ENCODE measurements at places on chromosomes 7 and 10. TPM values are rescaled to one million over a fixed set of nuclear protein-coding genes. Genes with fewer than 3 reads are reported as not detected.

OPN4 gene
- total RNA-seq = not detected

VKORC1L1 gene
- 22.9 TPM for total RNA-seq

TMEM196 gene
- 12.9 TPM for total RNA-seq

PRR15 gene
- total RNA-seq = not detected

CCDC172 gene
- total RNA-seq = not detected

ARMC3 gene
- total RNA-seq = 7.8 TPM

ANKRD1 gene
- not detected for total RNA-seq

CCL24 gene
- total RNA-seq = not detected

DENND2A gene
- 31.7 TPM for total RNA-seq

AGAP9 gene
- total RNA-seq = 4.4 TPM

FAM25A gene
- not detected for total RNA-seq

CHPF2 gene
- 14.2 TPM for total RNA-seq

VPS37D gene
- total RNA-seq = 14.7 TPM

BTBD16 gene
- not detected for total RNA-seq

ITGA8 gene
- 19.8 TPM for total RNA-seq

CNPY1 gene
- 19.4 TPM for total RNA-seq

PKD2L1 gene
- not detected for total RNA-seq

IDI2 gene
- not detected for total RNA-seq

VWC2 gene
- total RNA-seq = 5.1 TPM

LDB3 gene
- total RNA-seq = 0.27 TPM

SLC18A3 gene
- total RNA-seq = 3.4 TPM

OR2A7 gene
- total RNA-seq = 0.91 TPM

FXYD4 gene
- not detected for total RNA-seq

OSBPL3 gene
- total RNA-seq = 17.0 TPM

GPC2 gene
- total RNA-seq = 57.9 TPM

ACTL6B gene
- total RNA-seq = 58.7 TPM

CALHM1 gene
- total RNA-seq = not detected

C10orf120 gene
- total RNA-seq = not detected

PIK3CG gene
- 1.9 TPM for total RNA-seq

GIGYF1 gene
- total RNA-seq = 20.8 TPM

LIPF gene
- total RNA-seq = 0.27 TPM

SPDYE5 gene
- total RNA-seq = not detected

KDM7A gene
- 19.4 TPM for total RNA-seq

ANLN gene
- total RNA-seq = 9.8 TPM

PAPOLB gene
- 3.9 TPM for total RNA-seq

TAC1 gene
- total RNA-seq = 15.6 TPM

FAM237B gene
- total RNA-seq = not detected

CNOT4 gene
- total RNA-seq = 32.8 TPM

OPN1SW gene
- total RNA-seq = 0.45 TPM

UTF1 gene
- not detected for total RNA-seq

TMEM184A gene
- total RNA-seq = 0.18 TPM

ZDHHC16 gene
- total RNA-seq = 28.4 TPM

PRKG1 gene
- total RNA-seq = 58.3 TPM

TEX47 gene
- not detected for total RNA-seq

CRTAC1 gene
- total RNA-seq = 15.5 TPM

MYO1G gene
- 0.54 TPM for total RNA-seq

ERVW-1 gene
- total RNA-seq = not detected

MMD2 gene
- total RNA-seq = 5.2 TPM

GNGT1 gene
- not detected for total RNA-seq

PTPN20 gene
- total RNA-seq = 16.4 TPM

FRMD4A gene
- total RNA-seq = 169 TPM

INPP5F gene
- total RNA-seq = 112 TPM
